ENCODE measurements at places on chromosomes 1 and 21.

- no peak for DNase-seq
These were observed 83.0 kb downstream of the FCRL5 start for GRCh38 chr1:157469300-157469699.

GRCh38 chr1:21620011-21620410, 49.1 kb downstream of the RAP1GAP start:
- DNase-seq = no peak

DNA sequence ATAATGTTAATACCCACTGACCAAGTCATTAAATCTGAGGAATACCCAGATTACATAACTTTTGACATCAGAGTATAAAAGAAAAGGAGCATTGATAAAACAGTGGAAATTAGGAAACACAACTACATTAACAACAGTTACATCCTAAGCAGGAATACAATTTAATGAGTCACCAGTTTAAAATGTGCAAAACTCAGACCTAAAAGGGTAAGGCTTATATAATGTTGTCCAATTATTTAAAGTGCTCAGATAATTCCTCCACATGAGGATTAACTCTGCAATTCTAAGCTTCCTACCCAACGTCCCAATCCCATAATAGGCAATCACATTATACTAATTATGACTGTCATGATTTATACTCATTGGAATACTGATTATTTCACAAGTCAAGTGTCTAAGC, 50.5 kb downstream of the ABL2 start:
- no peak for DNase-seq

DNA sequence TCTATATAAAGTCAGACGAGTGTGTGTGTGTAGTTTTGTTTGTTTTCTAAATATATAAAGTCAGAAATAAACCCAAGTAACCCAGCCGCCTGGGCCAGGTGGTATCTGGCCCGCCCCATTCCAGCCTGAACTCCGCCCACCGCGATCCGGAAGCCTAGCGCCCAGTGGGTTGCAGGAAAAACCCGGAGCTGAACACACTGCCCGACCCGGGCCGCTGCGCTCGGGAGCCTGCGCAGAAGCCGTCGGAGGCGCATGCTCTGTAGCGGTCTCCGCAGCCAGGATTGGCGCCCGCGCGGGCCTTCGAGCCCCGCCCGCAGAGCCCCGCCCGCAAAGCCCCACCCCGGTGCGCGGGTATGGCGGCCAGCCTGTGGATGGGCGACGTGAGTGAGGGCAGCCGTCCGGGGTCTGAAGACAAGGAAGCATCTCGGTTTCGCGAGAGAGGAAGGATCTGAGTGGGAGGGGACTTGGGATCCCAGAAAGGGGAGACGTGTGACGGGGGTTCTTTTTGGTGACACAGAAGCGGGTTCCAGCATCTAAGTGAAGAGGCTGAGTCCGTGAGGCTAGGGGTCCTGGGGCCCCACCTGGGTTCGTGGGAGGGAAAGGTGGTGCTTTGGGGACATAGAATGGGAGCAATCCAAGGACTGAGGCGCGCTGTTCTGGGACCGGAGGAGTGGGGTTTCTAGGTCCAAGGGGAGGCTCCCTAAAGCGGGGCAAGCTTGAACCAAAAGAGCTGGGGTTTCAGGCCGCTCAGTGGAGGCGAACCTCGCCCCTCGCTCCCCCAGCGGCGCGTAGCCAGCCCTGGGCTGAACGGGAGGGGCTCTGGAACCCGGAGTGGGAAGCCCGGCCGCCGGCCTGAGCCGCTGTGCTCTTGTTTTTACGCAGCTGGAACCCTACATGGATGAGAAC, at the start of gene TRNAU1AP:
TSS of gene TRNAU1AP (plus strand) at position 328 of the 906 bp plus-strand sequence. CDS start at position 354, 26 bp downstream.
- peak; percentile 100 for DNase-seq

GRCh38 chr1:41648230-41648629, 163.7 kb upstream of the EDN2 start:
- no peak for DNase-seq

DNA sequence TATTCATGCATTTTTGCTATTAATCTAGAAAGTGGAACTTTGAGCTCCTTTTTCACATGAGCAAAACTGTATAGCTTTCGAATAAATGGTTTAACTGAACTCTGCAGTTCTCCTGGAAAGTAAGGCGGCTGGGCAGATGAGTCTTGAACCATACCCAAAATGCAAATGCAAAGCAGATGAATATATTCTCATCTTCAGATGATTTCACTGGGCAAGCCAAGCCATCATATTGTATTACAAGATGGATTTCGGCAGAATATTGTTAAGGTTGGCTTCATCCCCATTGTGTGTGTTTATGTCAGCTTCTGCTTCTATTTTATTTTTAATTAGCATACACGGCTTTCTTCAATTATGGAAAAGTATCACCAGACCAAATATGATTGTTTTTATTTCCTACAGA, 209.6 kb downstream of the GREM2 start:
- no peak for DNase-seq

DNA sequence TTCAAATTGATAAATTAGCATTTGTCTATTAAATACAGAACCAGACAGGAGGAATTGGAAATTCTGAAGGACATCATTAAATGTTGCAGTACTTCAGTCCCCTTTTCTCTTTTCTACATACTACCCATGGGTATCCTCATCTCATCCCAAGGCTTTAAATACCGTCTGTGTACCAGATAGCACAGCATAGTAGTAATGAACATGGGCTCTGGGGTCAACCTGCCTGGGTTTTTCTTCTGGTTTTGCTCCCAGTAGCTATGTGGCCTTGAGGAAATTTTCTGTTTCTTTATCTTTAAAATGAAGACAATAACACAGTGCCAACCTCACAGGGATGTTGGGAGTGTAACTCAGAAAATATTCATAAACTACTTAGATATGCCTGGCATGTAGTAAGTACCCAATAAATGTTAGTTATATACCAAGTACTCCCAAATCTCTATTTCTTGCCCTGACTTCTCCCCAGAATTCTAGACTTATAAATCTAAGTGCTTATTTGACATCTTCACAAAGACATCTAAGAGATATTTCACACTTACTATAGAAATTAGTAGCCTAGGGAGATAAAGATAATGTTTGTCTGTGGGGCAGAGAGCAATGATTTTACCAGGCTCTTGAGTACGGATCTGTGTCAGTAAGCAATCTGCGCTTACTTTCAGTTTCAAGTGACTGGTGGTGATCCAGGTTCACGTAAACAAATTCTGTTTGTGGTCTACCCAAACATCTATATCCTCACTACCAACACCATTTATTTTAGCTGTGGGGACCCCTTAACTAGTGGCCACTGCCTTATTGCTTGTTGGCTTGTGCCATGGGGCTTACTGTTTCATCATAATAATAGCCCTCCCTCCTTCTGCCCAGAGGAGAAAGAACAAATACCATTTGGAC, 37.3 kb downstream of the VANGL2 start:
- DNase-seq = no peak

- DNase-seq = no peak
These were observed 3.9 kb upstream of the KRTAP10-6 start for GRCh38 chr21:44596068-44596725.

DNA sequence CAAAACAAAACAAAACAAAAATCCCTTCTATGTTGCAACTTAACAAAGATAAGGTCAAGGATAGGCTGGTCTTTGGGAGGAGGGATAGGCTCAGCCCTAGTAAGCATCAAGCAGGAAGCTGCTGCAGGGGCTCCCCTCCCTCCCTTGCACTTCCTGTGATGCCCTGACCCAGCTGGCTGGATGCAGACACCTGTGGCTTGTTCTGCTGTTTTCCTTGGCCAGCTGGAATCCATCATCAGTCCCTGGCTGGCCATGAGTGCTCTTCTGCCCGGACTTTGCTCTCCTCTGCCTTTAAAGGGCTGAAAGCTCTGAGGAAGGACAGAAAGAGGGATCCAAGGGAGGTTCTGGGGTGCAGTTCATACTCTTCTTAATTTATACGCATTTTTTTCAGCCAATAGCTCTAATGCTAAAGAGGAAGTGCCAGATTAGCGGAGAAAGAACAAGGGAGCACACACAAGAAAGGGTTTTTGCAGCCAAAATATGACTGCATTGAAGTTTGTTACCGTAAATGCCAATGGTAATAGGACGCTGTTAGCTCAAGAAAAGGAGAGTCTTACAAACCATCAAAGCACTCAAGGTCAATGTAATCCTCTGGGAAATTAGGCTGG, 19.9 kb upstream of the UBE2U start:
- DNase-seq = no peak

DNA sequence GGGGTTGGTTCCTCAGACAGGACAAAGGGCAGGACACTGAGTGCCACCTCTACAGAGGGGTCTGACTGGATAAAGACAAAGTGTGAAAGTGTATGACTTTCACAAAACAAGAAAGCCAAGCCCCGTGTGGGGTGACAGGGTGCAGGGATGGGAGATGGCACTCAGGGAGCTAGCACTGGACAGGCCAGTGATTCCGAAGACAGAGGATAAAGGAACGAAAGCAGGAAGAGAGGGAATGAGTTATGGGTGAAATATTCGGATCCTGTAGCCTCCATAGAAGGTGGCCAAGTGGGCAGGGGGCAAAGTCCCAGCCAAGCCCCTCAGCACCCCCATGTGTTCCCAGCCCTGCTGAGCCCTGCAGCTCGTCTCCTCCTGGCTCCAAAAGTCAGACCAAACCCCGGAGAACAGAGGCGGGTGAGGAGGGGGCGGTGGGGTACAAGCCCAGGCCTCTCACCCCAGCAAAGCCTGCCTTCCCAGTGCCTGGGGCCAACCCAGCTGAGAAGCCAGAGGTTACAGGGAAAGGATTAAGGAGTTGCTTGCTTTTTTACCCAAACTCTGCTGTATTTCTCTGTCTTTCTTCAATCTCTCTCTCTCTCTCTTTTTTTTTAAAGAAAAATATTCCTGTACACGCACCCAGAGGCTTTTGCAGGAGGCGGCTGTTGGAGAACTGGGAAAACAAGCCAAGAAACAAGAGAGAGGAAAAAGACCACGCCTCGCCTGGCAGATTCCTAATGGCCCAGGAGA, 14.0 kb upstream of the WASF2 start:
- DNase-seq = peak; percentile 9

GRCh38 chr1:163131981-163132380, 62.8 kb downstream of the RGS4 start:
- DNase-seq = no peak

- DNase-seq = peak; percentile 84
These were observed 500 bp downstream of the EPHA10 start for GRCh38 chr1:37764414-37764825.

DNA sequence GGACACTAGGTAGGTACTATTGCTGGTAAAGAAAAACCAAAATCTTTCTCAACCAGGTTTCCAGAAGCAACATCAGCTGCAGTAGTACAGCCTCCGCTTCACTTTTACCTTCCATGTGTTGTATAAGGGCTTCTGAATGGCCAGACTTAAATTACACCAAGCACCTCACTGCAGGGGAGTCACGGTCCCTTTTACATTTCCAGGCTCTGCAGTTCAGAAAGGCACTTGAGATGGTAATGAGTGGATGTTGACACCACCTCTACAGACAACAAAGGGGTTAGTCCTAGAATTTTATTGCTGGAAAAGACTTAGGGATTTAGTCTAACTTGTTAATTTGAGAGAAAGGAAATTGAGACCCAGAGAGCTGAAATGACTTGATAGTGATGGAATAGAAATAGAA, 12.0 kb upstream of the DUSP12 start:
- no peak for DNase-seq

DNA sequence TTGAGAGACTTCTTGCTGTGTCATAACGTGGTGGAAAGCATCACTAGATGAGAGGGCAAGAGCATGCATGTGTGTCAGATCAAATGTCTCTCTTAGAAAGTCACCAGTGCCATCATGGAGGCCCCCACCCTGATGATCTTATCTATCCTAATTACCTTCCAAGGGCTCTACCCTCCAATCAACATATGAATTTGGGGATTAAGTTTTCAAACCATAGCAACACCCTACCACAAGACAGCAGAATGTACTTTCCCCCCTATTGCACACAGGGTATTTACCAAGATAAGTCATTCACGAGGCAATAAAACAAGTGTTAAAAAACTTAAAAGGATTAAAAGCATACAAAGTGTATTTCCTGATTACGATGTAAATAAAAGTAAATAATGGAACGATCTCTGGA, 515.6 kb downstream of the LMO4 start:
- no peak for DNase-seq

DNA sequence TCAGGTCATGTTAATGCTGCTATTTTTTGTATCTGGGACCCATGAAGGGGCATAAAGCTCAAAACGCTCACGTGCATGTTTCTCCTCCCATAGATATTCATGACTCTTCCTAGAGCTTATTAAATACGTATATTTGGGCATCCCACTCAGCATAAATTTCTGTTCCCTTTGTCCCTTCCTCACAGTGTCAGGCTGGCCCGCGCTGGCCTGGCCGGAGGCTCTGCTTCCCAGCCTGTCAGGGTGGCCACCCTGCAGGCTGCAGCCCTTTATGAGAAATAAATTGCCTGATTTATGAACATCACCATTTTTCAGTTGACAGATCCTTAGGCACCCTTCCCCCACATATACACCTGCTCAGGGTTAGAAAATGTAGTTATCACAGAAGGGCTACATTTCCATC, 44.0 kb upstream of the NTPCR start:
- no peak for DNase-seq

DNA sequence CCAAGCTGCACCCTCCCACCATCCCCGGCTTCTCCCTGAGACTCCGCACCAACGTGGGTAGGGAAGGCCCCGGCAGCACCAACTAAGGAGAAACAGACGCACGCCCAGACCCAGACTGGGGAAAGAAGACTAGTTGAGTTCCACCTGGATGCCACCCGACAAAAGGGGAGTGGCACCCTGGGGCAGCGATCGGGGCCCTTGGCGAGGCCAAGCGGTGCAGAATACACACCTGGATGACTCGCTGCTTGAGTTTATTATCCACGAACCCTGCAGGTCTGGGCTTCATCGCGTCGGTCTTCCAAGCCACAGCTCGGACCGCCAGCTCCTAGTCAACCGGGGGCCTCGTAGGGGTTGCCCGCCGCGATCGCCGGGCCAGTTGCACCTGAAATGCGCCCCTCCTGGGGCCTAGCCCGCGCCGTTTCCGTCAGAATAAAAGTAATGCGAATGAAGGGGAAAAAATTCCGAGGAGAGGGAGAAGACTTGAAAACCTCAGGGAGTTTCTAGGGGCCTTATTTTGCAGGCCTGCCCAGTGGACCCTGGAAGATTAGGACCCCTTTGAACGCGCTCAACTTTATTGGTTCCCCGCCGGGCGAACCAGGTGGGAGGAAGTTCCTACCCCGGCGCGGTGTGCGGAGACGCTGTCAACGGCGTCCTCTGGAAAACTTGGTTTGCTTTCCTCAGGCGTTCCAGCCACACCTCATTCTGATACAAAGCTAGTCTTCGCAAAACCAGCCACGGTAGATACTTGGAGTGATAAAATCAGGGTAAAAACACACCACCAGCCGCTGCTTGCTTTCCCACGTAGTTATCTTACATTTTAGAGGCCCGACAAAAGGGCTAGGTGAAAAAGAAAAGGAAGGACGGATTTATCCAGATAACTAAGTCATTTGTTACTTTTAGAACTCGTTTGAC, at the start of gene NVL:
TSS of gene NVL (minus strand) at position 331 of the 912 bp plus-strand sequence. CDS start at position 286, 45 bp downstream.
- DNase-seq = peak; percentile 93

DNA sequence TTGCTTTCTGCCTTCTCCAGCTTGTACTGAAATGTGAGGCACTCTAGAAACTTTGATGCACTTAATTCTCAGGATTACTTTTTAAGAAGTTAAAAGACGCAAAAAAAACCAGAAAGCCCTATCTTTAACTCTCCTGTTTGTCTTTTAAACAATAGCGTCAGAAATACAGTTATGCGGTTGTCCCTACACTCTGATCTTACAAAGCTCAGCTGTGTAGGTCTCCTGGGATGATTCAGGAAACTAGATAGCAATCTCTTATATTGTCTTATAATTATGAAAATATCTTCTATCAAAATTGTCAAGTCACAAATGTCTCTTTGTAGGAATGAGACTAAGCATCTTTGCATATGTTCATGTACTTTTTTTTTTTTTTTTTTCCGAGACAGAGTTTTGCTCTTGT, 26.9 kb upstream of the RCAN3 start:
- no peak for DNase-seq

- DNase-seq = no peak
These were observed 3.6 kb upstream of the RSPH1 start for GRCh38 chr21:42499444-42500112.

- DNase-seq = no peak
These were observed 195.1 kb downstream of the PTPRC start for GRCh38 chr1:198833706-198834503.
